ENCODE measurements at places on chromosomes 13 and 19.

- no peak for DNase-seq
Measured at GRCh38 chr13:90107661-90108060, 1239.8 kb upstream of the MIR17HG start.

GRCh38 chr13:46858776-46859175 is 38.1 kb downstream of the HTR2A start:
- no peak for DNase-seq

- no peak for DNase-seq
Measured at GRCh38 chr19:5364674-5365073, 24.1 kb upstream of the PTPRS start.

GRCh38 chr13:34805347-34805746 is 136.7 kb upstream of the NBEA start:
- no peak for DNase-seq

DNA sequence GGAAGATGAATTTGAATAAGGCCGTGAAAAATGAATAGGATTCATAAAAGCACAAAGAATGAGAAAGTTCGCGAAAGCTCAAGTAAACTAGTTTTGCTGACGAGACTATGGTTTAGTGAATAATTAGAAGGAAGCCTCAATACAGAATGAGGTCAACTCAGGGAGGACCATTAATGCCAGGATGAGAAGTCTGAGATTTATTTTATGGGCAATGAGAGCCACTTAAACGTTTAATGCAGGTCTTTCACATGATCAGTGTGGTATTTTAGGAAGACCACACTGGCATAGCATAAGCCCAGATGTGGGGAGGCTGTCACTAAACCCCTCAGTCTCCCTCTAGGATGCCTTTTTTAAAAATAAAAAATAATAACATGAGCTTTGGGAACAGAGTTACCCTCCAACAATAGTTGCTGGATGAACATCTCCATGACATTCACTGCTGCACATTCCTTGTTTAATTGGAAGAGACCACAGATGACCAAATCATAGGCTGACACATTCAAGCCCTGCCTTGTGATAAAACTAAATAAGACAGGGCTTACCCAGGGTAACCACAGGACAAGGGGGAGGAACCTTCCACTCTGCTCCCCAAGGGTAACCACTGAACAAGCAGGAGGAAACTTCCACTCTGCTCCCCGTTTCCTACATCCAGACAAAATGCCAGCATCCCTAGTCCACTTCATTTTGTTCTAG is 43.6 kb upstream of the LSM14A start:
- no peak for DNase-seq

GRCh38 chr13:60448907-60449510 is 52.0 kb downstream of the TDRD3 start:
- peak; percentile 22 for DNase-seq

GRCh38 chr13:33135097-33135496 is 118.9 kb downstream of the KL start:
- no peak for DNase-seq

DNA sequence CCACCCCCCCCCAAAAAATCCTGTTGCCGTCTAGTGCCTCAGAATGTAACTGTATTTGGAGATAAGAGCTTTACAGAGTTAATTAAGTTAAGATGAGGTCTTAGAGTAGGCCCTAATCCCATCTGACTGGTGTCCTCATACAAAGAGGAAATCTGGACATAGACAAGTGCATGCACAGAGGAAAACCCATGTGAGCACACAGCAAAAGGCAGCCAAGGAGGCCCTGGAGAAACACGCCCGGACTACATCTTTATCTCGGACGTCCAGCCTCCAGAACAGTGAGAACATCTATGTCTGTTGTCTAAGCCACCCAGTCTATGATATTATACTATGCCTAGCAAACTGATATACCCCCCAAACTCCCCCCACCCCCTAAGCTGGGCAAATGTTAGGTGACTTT is 193.8 kb downstream of the KATNAL1 start:
- no peak for DNase-seq

- DNase-seq, result no peak
Measured at GRCh38 chr13:62185631-62186255, 770.1 kb upstream of the PCDH20 start.

GRCh38 chr19:13063461-13064091 is 39.1 kb downstream of the LYL1 start:
- DNase-seq, result no peak

GRCh38 chr19:11288349-11288748 is 7.6 kb upstream of the TSPAN16 start:
- no peak for DNase-seq

DNA sequence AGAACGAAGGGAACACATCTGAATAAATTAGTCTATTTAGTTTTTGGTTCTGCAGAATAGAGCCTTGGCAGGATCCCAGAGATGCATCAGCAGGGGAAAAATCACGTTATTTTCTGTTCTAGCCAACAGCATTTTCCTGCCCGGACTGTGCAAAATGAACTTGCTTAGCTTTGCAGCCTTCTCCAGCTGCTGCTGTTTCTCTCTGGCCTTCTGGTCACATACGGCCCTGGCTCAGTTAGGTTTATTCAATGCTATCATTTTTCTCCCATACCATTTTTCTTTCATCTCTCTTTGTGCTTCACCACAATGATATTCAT is 110.4 kb upstream of the KL start:
- no peak for DNase-seq

DNA sequence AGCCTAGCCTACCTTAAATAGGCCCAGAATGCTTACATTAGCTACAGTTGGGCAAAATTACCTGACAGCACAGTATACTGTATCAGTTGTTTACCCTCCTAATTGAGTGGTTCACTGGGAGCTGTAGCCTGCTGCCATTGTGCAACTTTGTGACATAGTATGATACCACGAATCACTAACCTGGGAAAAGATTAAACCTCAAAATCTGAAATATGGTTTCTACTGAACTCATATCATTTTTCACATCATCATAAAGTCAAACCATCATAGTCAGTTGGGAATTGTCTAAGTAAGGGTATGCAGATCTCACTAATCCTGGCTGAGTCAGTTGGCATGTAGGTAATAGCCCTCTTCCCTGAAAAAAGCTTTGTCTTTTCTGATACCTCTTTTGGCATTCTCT is 9.2 kb downstream of the PAN3 start:
- DNase-seq, result no peak

GRCh38 chr13:100508455-100508854 is 80.1 kb downstream of the GGACT start:
- DNase-seq, result no peak

DNA sequence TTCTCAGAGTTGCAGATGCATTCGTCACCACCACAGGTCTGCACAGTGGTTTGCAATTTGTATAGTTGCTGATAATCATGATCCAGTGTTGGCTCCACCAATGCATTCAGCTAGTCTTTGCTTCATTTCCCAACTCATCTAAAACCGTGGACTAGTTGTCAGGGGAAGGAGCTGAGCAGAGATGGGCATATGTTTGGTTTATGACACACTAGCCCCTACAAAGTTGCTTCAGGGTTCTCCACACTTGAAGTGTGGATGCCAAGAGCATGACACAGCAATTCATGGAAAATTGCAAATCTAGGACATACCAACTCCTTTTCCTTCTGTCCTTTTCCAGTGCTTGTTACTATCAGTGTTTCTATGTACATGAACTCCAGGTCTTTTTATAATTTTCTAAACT is 168.0 kb downstream of the TNFSF13B start:
- no peak for DNase-seq

DNA sequence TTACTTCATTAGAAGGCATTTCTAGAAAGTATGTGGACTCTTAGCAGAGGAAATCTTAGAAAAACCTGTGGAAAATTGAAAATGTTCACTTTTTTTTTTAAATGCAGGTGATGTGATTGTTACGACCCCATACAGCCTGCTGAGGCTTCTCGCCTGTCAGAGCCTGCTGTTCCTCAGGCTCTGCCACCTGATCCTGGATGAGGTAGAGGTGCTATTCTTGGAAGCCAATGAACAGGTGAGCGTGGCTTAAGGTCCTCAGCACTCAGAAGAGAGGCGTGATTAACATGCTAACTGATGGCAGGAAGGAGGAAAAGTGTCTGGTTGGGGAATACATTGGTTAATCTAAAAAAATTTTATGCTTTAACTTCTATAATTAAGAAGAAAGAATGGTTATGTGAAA is 71.4 kb downstream of the SLC7A9 start:
- DNase-seq, result no peak

DNA sequence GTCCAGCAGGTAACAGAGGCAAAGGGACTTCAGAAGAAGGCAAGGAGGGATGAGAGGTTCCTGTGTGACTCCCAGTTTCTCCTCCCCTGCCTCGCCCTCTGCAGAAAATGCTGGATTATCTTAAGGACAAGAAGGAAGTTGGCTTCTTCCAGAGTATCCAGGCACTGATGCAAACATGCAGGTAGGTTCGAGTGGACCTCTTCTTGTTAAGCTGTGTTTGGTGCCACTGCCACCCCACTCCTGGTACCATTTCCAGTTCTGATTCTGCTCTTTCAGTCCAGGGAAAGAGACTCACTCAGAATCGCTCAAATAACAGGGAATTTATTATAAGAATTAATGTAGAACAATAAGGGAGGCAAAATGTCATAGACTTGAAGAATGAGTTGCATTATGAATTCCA is 82.5 kb downstream of the MAP4K1 start:
- DNase-seq, result no peak

DNA sequence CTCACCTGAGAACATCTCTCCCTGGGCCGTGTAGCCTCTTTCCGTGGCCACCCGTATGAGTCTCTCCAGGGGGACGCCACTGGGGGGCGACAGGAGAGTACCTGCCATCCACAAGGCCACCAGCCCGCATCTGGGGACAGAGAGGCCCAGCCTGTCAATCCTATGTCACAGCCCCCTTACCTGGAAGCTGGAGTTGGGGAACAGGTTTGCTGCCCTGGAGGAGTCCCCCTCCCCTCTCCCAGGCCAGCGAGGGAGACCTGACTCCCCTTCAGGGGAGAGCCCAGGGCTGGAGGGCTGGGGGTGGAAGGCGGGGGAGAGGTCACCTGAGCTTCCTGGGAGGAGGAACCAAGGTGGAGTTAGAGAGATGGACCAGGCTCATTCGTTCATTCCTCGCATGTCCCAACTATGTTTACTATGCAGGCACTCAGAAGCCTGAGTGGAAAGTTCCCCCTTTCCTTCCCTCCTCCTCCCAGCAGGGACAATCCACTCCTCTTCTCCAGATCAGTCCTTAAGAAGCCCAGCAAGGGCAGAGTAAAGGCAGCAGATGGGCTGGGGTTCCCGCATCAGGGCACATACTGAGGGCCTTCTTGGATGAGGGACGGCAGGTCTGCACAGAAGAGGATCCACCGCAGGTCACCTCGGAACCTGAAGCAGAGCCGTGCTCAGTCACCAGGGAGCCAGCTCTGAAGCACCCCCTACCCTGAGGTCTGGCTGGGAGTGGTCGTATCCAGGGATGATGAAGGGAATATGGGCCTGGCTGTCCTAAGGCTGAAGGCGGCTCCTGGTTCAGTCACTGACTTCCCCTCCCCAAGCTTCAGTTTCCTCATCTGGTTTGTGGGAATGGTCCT is 5.5 kb downstream of the ACTMAP start:
- no peak for DNase-seq

DNA sequence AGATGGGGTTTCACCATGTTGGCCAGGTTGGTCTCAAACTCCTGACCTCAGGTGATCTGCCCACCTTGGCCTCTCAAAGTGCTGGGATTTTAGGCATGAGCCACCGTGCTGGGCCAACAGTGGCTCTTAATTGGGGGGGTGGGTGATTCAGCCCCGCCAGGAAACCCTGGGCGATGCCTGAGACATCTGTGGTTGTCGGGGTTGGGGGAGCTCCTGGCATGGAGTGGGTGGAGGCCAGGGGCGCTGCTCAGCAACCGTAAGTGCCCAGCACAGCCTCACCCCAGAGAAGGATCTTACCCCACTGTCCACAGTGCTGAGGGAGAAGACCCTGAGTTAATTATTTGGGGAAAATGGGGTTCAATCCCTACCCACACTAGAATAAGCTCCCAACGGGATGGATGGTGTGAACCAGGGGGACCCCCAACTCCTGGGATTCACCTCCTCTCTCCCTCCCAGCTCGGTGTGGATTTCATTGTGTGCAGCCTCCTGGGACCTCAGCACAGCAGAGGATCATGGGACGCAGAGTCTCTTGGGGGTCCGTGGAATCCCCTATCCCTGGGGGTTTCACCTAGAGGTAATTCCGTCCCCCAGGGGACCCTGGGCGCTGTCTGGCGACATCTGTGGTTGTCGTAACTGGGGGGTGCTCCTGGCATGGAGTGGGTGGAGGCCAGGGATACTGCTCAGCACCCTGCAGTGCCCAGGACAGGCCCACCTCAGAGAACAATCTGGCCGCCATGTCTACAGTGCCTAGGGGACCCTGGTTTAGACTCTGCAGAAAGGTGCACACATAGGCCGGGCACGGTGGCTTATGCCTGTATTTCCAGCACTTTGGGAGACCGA is 68.9 kb downstream of the GADD45B start:
- no peak for DNase-seq

DNA sequence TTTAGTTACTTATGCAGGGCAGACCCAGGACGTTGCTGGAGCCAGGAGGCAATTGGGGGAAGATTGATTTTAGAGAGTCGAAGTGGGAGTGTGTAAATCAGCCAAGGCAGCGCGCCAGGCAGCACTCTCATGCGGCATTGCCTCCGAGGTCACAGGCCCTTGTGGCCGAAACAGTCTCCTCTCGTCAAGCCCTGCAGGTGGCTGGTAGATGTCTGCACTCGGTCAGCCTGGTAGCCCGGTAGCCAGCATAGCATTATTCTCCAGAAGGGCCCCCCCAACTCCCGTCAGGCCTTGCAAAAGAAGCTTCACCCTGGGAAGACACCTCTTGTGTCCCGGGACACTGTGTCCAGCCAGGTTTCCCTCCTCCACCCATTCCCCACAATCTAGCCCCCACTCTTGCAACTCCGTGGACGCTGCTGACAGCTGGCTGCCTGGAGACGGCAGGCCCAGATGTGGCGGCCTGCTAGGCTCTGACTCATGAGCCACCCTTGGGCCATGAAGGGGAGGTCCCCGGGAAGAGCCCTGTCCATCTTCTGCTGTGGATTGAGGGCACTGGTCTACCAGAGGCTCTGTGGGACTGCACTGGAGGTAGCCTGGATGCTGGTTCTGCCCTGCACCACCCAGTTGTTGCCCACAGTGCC is 2.6 kb upstream of the PEPD start:
- DNase-seq, result no peak

GRCh38 chr19:45772912-45773311 is 3.9 kb upstream of the SIX5 start:
- no peak for DNase-seq

GRCh38 chr19:16258440-16258903 is 60.8 kb downstream of the AP1M1 start:
- no peak for DNase-seq

DNA sequence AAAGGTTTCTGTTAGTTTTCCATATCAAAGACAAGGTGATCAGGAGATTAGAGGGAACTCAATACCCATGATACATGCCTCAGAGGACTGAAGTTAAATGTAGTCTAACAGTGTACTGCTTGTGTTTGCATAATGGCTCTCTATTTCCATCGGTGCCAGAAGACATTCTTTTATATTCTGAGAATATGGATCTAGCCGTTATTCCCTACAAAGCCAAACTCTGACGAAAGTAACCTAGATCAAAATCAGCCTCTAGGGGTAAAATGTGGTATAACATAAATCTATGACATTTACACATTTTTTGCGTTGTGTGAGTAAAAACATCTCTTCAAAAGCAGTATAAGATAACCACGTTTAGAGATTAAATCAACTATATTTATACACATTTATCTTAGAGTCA is 2232.7 kb downstream of the PCDH9 start:
- no peak for DNase-seq
